ENCODE measurements at places on chromosomes 2 and 18. TPM values are rescaled to one million over a fixed set of nuclear protein-coding genes. Genes with fewer than 3 reads are reported as not detected.

FAM237A gene
- not detected for total RNA-seq

GDF7 gene
- total RNA-seq = under 0.01 TPM

MROH2A gene
- total RNA-seq = not detected

GULP1 gene
- 62.7 TPM for total RNA-seq

SERPINE2 gene
- 118 TPM for total RNA-seq

SCYGR6 gene
- total RNA-seq = not detected

CD8B2 gene
- not detected for total RNA-seq

BMP10 gene
- total RNA-seq = not detected

TNFRSF11A gene
- total RNA-seq = 0.21 TPM

RTN4 gene
- 107 TPM for total RNA-seq

EPAS1 gene
- 94.7 TPM for total RNA-seq

AGXT gene
- total RNA-seq = not detected

UGT1A7 gene
- total RNA-seq = 1.4 TPM
